Posterior cingulate gyrus (tissue), 11 donors: ENCODE measurements at places on chromosomes 2 and 18.

DNA sequence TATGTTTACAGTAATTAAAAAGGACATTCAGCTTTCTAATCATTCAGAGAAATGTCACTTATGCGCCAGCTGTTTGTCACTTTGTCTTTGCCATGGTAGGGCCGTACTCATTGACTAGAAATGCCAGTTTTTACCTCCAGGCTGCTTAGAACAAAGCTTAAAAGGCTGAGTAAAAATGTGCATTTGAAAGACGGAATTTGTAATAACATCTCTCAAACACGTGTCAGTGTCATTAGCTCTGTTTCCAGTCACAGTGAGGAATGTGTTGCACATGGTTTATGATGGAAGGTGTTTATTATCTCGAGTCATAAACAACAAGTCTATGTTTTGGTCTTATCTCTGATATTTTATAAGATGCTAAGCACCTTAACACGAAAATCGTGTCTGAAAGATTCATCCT, 118.2 kb downstream of the SNTG2 start:
- no peak for DNase-seq

DNA sequence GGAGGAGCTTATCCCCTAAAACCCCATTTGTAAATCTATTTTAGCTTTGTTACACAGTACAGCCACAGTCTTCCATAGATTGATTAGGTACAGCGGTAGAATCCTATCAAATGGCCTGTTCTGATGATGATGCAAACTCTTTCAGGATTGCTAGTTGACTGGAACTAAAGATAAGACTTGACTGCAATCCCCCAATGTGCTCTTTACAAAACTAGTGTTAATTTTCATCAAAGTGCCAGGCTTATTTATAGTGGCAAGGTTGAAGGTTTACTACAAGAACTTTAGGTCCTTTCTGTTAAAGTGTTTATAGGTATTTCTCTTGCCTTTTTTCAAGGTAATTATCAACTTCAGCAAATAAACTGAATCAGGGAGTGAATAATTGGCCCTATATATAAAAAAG, 9.0 kb upstream of the OTX1 start:
- DNase-seq: no peak

DNA sequence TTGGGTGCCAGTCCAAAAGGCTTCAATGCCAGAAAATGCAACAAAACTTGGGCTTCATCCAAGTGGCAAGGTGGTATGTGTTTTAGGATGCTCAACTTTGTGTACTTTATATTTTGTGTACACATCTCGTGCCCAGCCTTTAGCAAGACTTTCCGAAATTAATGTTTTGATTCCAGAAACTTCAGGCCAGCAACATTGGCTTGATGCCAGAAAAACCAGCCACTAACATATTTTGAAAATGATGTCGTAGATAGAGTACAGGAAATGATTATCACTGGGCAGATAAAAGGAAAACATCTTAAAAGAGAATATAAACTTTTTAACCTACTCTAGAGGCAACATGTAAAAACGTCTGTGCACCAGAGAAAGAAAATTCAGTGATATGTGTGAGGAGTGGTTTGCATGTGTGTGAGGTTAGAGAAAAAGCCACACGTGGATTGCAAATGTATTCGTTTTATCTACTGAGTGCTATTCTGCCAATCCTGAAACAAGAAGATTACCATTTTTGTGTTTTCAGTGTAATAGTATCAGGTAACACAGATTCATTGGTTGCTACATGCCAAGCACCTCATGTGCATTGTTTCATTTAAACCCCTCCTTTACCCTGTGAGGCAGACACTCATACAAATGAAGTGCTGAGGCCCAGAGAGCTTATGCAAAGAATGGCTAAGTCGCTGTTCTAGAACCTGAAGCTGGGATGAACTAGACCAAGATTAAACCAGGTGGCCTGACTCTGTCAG, 264.8 kb downstream of the C1D start:
- no peak for DNase-seq

DNA sequence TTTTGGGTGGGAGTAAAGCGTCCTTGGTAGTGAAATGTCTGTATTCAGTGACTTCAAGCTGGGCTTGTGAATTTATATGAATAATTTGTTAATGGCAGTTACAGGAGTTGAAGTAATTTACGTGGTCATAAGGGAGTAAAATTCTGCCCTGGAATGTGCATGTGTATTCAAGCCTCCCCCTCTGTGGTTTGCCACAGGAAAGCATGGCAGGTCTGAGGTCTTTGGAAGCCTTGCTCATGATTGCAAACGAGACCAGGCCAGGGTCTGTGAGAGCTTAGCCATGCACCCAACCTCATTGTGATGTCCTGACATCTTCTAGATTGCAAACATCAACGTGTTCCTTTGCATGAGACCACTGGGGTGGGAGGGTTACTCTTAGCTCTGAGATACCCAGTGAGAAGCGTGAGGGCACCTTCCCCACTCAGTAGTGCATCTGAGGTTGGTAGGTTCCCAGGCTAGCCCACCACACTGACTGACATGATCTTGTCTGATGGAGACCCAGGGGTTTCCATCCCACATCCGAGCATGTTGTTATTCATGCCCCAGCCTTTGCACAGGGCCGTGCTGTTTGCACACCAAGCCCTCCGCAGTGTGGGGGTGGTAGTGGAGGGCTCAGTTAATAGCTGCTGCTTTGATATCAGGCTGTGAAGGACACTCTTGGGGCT, 216.5 kb downstream of the KLHL29 start:
- DNase-seq: no peak

GRCh38 chr2:58341047-58341446, 99.9 kb upstream of the FANCL start:
- no peak for DNase-seq

- DNase-seq: no peak
Observed at GRCh38 chr2:53826587-53827397, 33.0 kb downstream of the GPR75 start.
